ENCODE measurements at places on chromosomes 16 and 17.

GRCh38 chr17:46026166-46027047, 27.4 kb downstream of the STH start:
- no peak for DNase-seq

DNA sequence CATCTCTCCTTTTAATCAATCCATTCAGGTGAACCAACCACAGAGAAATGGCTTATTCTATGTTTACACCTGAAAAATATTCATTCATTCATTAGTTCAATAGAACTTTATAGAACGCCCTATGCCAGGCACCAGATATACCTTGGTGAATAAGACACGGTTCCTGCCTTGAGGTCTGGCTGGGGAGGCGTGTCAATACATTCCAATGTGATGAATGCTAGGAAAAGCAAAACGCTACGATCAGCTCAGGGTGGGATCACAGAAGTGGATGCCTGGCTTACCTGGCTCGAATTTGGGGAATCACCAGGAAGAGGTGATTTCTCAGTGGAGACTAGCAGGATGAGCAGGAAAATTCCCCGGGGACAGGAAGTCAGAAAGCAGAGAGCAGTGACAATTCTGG, 17.5 kb upstream of the WFIKKN2 start:
- DNase-seq: no peak

DNA sequence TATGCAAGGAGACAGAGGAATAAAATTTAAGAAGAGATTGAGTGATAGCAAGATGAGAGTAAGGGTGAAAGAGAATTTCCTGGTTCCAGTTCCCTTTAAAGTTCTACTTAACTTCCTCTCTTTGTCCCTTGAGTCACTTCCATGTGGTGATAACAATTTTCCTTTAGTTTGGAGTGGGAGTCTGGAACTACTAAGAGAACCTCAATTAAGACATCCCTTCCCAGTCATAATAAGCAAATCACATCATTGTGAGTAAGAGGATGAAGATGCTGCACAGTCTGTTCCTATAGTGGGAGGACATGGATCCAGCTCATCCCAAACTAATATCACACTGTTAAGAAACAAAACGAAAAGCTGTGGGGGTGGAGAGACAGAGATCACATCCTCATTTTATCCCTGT, 24.4 kb downstream of the TBX21 start:
- no peak for DNase-seq

GRCh38 chr17:16435925-16436886, 20.8 kb downstream of the TRPV2 start:
- DNase-seq: no peak

GRCh38 chr16:13920510-13920818, 510 bp downstream of the ERCC4 start:
- no peak for DNase-seq

DNA sequence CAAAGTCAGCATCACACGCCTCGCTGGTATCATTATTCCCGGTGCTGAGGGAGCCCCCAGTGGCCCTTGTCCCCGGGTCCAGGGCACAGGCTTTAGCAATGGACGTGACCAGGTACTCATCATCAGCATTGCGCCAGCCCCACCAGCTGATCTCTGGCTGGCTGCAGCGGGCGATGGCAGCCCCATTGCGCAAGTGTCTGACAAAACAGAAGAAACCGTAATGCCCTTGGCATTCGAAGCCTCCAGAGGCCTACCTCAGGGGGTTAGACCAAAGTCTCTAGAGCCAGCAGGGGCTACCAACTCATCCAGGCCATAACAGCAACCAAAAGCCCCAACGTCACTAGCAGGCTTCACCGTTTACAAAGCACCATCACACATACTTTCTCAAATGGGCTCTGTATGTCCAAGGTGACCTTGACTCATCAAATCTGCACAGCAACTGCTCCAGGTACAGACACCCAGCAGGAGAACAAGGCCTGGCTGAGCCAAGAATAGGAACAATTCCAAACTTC, 7.3 kb downstream of the MTMR4 start:
- no peak for DNase-seq

- DNase-seq: peak; percentile 40
Measured at GRCh38 chr16:26569793-26570192, 496.9 kb upstream of the C16orf82 start.

DNA sequence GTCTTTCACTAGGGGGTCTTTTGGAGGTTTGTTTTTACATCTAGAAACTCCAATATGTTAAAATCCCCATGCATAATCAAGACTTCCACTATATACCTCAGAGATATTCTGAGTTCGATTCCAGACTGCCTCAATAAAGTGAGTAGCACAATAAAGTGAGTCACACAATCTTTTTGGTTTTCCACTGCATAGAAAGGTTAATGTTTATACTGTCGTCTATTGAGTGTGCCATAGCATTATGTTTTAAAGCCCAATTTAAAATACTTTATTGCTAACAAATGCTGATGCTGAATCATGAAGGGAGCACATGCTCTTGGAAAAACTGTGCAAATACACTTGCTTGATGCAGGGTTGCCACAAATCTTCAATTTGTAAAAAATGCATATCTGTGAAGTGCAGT, 227.5 kb upstream of the ZFHX3 start:
- no peak for DNase-seq

- no peak for DNase-seq
Measured at GRCh38 chr17:37614391-37614790, 5.2 kb upstream of the SYNRG start.

DNA sequence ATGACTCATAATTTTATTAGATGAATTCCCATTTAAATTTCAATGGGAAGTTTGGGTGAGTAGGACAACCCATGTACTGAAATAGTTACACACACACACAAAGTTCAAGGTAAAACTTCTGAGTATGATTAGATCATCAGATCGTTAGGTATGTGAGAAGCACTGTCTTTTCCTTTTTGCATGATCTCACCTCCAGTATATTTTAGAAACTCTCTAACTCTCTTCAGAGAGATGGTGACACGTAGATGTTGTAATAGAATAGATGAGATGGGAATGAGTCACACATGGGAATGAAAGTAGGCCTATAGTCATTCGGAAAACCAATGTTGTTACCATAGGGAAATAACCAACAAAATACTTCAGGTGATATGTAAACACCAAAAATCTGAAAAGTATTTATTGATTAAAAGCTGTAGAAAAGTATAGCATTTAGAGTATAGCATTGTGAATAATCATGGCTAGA, 22.2 kb downstream of the KRT23 start:
- no peak for DNase-seq

DNA sequence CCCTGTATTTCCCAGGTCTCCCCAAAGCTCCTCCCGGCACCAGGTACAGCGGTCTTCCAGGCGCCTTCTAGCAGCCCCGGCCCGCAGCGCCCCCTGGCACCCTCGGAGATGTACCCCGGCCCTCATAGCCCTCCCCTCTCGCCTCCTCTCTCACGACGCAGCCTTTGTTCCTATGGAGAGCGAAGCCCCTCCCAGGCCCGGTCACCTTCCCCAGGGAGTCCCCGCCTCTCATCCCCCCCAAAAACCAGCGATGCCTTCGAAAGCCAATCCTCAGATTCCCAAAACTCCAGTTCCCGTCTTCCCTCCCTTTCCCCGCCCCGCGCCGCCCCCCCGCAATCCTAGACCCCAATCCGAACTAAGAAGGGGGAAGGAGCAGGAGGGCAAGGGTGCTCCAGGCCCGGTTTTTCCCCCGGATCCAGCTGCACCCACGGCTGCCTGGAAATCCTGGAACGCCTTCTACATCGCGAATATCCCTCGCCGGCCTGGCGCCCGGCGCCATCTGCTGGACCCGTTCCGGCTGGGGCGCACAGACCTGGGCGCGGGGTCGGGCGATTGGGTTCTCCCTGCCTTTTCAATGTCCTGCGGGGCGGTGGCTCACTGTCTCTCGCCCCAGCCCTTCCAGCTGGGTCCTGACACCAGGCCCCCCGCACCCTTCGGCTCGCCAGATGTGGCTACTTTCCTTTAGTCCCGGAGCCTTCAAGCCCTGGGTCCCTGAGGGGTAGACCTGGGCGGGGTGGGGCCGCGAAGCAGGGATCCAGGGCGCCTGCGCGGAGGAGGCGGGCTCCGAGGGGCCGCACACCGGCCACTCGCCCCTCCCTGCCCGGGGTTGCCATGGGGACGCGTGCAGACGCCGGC, at the start of gene DNAH2:
Gene DNAH2, plus strand, starts transcription at position 844 of the 855 bp plus-strand sequence. CDS start 1,991 bp downstream, outside the sequence.
- peak; percentile 91 for DNase-seq

- DNase-seq: no peak
Measured at GRCh38 chr17:4602041-4602440, 17.7 kb downstream of the SMTNL2 start.

Data from iPS DF 19.7 (cell line).